ENCODE measurements at places on chromosomes 7 and 10. TPM values are rescaled to one million over a fixed set of nuclear protein-coding genes. Genes with fewer than 3 reads are reported as not detected.

PILRA gene
- 0.76 TPM for total RNA-seq

MAT1A gene
- total RNA-seq = not detected

PTF1A gene
- not detected for total RNA-seq

SPDYE2 gene
- not detected for total RNA-seq

CYP2C19 gene
- total RNA-seq = 0.53 TPM

C7orf57 gene
- total RNA-seq = 0.90 TPM

GALNT17 gene
- not detected for total RNA-seq
